Muscle of leg (tissue), 16 donors: ENCODE measurements at places on chromosomes 5 and 9. TPM values are rescaled to one million over a fixed set of nuclear protein-coding genes. Genes with fewer than 3 reads are reported as not detected.

- no peak for DNase-seq
These were observed 499.7 kb downstream of the SLCO4C1 start for GRCh38 chr5:101796427-101796826.

DNA sequence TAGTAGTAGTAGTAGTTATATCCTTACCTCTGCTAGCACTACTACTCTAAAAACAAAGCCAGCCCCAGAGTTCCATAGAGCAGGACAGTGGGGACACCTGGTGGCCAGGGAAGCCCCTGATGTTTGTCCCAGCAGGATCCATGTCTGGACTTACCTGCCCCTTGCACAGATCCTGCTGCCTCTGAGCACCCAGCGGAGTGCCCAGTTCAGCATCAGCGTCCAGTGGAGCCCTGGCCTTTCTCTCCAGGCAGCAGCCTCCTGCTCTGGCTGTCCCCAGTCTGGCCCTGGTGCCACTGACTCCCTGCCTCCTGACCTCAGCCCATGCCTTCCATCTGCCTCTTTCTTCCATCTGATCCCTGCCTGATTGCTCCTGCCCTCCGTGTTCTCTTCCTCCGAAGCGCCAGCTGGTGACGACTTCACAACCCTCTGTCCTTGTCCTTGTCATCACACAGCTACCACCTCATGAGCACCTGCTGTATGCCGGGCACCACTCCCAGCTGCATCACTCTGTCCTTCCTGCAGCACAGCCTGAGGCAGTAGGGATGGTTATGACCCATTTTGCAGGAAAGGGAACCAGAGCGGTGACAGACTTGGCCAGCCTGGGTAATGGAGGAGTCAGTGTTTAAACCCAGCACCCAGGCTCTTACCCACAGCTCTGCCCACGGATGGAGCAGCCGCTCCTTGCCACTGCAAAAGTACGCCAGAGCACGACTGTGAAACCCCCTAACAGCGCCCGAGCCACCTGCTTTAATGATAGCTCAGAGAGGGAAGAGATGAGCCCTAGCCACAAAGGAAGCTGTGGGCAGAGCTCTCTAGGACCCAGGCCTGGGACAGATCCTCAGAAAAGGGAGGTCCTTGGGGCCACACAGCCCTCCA lies 11.5 kb downstream of the SARDH start:
- DNase-seq = peak; percentile 72

The FAM163B gene
- not detected for total RNA-seq

The PCDHGA3 gene
- total RNA-seq = 1.2 TPM

GRCh38 chr9:8633784-8634183 lies 834.2 kb upstream of the DMAC1 start:
- DNase-seq = no peak

- DNase-seq = no peak
These were observed 65.8 kb upstream of the PAPPA start for GRCh38 chr9:116087751-116088194.

- DNase-seq = peak; percentile 97
These were observed 15.8 kb upstream of the PSAT1 start for GRCh38 chr9:78280982-78281668.

The OSMR gene
- total RNA-seq = 4.4 TPM
